Kidney epithelial cell (primary cell): ENCODE measurements at places on chromosomes 5 and 9. TPM values are rescaled to one million over a fixed set of nuclear protein-coding genes. Genes with fewer than 3 reads are reported as not detected.
A peak's percentile ranks its signal among the peaks of the same experiment; 100 is the strongest.

The PRR16 gene
- total RNA-seq: 0.34 and 1.0 TPM in 2 replicates

- DNase-seq: peak; percentile 75
Measured at GRCh38 chr5:168978015-168978414, 322.9 kb downstream of the SLIT3 start.

- no peak for DNase-seq
Measured at GRCh38 chr5:139419226-139420192, 15.6 kb upstream of the SPATA24 start.

GRCh38 chr5:116371935-116372334 is 202.7 kb downstream of the SEMA6A start:
- DNase-seq: no peak

DNA sequence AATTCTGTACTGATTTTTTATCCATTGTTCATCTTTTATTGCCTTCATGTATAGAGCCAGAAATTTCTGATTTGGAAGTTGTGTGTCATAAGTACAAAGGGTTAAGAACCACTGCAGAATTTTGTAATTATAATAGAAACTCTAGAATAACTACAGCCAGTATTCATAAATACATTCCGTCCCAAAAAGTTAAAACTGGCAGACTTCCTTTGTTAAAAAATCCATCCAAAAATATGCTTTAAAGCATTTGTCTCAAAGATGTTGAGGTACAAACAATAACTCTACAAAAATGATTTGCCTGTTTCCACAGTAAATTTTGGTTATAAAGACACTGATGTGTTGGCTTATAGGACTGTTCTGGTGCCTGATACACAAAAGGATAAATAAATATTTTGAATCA is 436.6 kb downstream of the DTWD2 start:
- no peak for DNase-seq

GRCh38 chr5:176944268-176944667 is 45.1 kb upstream of the HK3 start:
- no peak for DNase-seq

DNA sequence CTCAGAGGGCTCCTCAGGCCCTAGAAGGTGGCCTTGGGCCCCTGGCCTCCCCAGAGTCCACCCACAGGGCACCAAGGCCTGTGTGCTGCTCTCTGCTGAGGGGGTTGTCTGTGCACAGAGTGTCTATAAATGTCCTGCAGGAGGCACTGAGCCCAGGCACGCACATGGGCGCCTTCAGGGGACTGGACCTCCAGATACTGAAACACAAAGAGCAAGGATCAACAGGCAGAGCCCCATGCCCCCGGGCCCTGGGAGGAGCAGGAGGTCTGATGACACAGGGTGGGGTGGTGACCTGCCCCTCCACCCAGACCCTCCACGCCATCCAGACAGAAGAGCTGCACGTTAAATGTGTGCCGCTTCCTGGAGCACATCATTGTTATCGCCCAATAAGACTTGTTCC is 64.6 kb upstream of the SIMC1 start:
- no peak for DNase-seq

DNA sequence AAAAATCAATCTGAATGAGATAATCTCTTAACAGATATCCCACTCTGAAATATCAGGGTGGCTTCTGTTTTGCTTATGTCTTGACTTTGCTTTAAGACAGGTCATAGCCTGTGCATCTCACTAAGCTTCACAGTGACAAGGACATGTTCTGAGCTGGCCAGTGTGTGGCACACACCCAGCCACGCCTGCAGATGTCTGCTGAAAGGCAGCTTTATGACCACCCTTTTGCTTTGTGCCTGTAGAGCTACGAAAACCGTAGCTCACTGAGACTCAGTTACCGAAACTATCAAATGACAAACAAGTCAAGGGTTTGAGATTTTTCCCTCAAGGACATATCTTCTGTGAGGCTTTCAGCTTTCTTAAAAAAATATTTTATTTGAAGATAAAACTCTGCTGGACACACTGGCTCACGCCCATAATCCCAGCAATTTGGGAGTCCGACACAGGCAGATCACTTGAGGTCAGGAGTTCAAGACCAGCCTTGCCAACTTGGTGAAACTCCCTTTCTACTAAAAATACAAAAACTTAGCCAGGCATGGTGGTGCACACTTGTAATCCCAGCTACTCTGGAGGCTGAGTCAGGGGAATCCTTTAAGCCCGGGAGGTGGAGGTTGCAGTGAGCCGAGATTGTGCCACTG is 233.2 kb downstream of the SPATA31A1 start:
- no peak for DNase-seq

DNA sequence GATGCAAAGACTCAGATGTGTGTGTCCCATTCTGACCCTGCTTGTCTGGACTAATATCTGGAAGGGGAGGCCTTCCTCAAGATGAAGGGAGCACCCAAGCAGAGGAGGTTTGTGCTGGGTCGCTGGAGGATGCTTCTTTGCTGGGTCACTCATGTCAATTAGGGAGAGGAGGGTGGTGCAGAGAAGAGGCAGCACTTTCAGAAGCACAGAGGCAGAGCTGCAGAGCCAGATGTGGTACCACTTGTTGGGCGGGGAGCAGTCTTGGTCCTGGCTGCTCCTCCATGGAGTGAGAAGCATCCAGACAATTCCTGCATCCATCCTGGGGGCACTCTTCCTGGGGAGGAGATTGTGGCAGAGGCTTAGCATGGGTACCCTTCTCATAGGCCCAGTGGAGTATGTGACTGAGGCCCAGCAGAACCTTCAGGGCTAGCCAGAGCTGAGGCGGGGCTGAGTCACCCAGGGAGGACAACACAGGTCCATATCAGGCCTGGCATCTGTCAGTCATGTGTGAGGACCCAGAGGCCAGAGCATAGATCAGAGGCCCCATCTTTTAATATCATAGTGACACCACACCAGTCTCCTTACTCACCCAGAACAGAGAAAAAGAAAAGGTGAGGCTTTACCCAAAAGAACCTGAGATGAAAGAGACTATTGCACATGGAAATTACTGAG is 59.8 kb downstream of the TNFSF15 start:
- no peak for DNase-seq

- peak; percentile 4 for DNase-seq
Measured at GRCh38 chr5:21919414-21920022, 933.6 kb downstream of the CDH12 start.

GRCh38 chr9:1461812-1462211 is 411.7 kb downstream of the DMRT2 start:
- no peak for DNase-seq

GRCh38 chr9:80144406-80144805 is 572.6 kb downstream of the TLE4 start:
- DNase-seq: no peak
